ENCODE measurements at places on chromosomes 11 and 22. TPM values are rescaled to one million over a fixed set of nuclear protein-coding genes. Genes with fewer than 3 reads are reported as not detected.
A peak's percentile ranks its signal among the peaks of the same experiment; 100 is the strongest.

DNA sequence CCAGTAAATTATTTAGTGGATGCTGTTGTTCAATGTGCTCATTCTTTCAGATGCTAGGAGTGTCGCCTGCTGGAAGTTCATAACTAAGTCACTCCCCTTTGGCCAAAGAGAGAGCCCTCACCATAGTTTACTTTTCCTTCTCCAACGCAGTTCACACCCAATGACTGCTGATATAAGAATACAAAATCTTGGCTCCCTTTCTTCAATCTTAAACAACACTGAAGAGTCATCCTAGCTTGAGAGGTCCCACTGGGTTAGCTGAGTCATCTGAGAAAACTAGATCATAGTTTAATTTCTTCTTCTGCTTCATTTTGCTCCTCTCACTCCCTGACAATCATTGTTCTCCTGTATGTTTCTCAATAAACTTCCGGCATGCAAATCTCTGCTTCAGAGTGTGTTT is 5.4 kb upstream of the OR52L1 start:
- no peak overlapping the region for H3K4me3 ChIP-seq
- H3K27me3 ChIP-seq: no peaks in the 10 kb centered on the region
- no peak overlapping the region for H3K27ac ChIP-seq
- no peaks in the 10 kb centered on the region for H3K36me3 ChIP-seq
- DNase-seq: no peak

- H3K4me3 ChIP-seq: no peak overlapping the region
- no peaks in the 10 kb centered on the region for H3K27me3 ChIP-seq
- H3K27ac ChIP-seq: no peak overlapping the region
- DNase-seq: no peak
These were observed 123.8 kb downstream of the RAB38 start for GRCh38 chr11:88051396-88051795.

- H3K4me1 ChIP-seq: peaks cover 10% of the 10 kb centered on the region
- DNase-seq: no peak
- H3K27ac ChIP-seq: no peak overlapping the region
These were observed 3.3 kb downstream of the SGSM1 start for GRCh38 chr22:24809331-24809730.

DNA sequence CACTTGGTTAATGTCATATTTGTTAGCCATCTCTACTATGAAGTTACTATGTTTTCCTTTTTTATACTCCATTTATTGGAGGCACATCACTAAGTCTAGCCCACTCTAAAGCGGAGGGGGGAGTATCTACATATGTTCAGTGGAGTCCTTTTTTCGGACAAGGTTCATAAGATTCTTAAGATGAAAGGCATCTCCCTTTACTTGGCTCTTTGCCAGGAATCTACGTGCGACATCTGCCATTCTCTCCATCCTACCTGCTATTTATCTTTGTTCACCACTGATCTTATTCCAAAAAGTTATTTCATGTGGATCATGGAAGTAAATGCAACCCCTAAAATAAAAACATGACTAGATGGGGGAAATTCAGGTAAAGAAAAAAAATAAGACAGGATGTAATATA is 77.4 kb upstream of the YWHAH start:
- no peaks in the 10 kb centered on the region for H3K27me3 ChIP-seq
- H3K36me3 ChIP-seq: peaks cover 50% of the 10 kb centered on the region
- H3K4me1 ChIP-seq: peaks cover 9% of the 10 kb centered on the region

GAB4 gene
- total RNA-seq: not detected

- no peaks in the 10 kb centered on the region for H3K36me3 ChIP-seq
- no peak overlapping the region for H3K4me3 ChIP-seq
- H3K4me1 ChIP-seq: no peaks in the 10 kb centered on the region
- no peak overlapping the region for H3K27ac ChIP-seq
- peaks cover 4% of the 10 kb centered on the region for H3K27me3 ChIP-seq
- no peak for DNase-seq
These were observed 900.1 kb downstream of the BRD1 start for GRCh38 chr22:48927591-48927990.

DNA sequence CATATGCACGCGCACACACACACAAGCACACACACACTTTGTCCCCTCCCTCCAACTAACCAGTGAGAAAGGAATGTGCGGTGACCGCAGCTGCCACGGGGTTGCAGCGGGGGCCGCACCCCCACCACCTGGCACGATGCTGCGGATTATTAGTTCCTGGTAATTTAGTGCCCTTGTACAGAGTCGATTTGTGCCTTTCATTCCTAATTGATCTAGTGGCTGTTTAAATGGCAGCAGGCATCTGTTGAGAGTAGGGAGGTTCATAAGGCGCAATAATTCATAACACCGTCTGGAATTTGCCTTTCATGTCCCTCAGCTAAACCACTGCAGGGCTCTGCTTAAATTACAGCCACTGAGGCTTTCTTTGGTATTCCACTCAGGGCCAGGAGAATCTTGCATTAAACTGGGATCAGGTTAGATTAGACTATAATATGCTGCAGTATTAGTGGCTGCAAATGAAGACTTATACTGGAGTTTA is 113.7 kb downstream of the FEZ1 start:
- H3K27ac ChIP-seq: no peak overlapping the region
- peak; percentile 58 for DNase-seq
- peaks cover 4% of the 10 kb centered on the region for H3K27me3 ChIP-seq
- H3K4me1 ChIP-seq: no peaks in the 10 kb centered on the region
- no peak overlapping the region for H3K4me3 ChIP-seq
- no peaks in the 10 kb centered on the region for H3K36me3 ChIP-seq

DNA sequence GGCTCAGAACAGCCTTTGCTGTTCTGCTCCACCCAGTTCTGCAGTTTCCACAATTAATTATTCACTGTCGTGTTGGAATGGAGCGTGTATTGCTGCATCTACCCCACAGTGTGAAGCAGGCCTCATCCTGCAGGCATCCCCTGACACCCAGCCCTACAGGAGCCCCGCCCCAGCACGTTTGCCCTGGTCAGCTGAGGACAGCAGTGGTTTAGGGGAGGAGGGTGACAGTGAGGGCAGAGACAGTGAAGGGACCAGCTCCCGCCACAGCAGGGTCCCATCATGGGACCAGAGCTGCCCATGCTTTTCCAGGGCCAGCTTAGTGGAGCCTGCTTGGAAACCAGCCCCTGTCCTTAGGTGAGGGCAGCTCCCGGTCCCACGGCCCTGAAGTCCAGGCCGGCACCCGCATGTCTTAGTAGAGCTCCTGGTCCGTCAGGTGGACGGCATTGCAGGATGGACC is 273.0 kb downstream of the TBC1D22A start:
- peaks cover 11% of the 10 kb centered on the region for H3K4me1 ChIP-seq
- H3K27me3 ChIP-seq: no peaks in the 10 kb centered on the region
- peak; percentile 47 for DNase-seq
- no peak overlapping the region for H3K4me3 ChIP-seq

DDI1 gene
- total RNA-seq: not detected

GRCh38 chr11:9905960-9906791 is 242.3 kb downstream of the SWAP70 start:
- no peaks in the 10 kb centered on the region for H3K27me3 ChIP-seq
- no peak overlapping the region for H3K27ac ChIP-seq
- DNase-seq: no peak
- no peaks in the 10 kb centered on the region for H3K36me3 ChIP-seq
- no peaks in the 10 kb centered on the region for H3K4me1 ChIP-seq
- no peak overlapping the region for H3K4me3 ChIP-seq

- no peak overlapping the region for H3K27ac ChIP-seq
- H3K4me3 ChIP-seq: no peak overlapping the region
- H3K4me1 ChIP-seq: no peaks in the 10 kb centered on the region
- DNase-seq: peak; percentile 70
- no peaks in the 10 kb centered on the region for H3K27me3 ChIP-seq
- H3K36me3 ChIP-seq: no peaks in the 10 kb centered on the region
These were observed 193.2 kb upstream of the PLET1 start for GRCh38 chr11:112453601-112454577.

DNA sequence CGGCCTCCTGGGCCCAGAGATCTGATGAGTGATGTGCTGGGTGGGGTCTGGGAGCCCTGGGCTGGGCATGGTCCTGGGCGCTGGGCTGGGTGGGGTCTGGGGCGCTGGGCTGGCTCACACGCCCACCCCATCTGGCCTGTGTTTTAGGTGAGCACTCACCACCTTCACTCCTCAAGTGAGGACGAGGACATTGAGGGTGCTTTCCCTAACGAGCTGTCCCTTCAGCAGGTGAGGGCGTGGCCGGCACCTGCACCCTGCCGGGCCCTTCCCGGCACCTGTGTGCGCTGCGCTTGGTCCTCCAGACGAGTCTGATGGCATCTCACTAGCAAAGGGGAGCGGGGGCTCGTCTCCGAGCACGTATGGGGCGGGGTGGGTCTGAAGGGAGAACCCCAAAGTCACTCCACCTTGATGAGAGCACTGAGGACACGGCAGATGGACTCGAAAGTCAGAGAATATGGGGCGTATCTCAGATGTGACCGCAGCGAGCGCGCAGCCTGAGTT is 37.9 kb downstream of the SBF1 start:
- no peak for DNase-seq
- H3K36me3 ChIP-seq: peaks cover 83% of the 10 kb centered on the region
- no peak overlapping the region for H3K4me3 ChIP-seq
- H3K27ac ChIP-seq: no peak overlapping the region
- H3K4me1 ChIP-seq: no peaks in the 10 kb centered on the region
- H3K27me3 ChIP-seq: no peaks in the 10 kb centered on the region

DNA sequence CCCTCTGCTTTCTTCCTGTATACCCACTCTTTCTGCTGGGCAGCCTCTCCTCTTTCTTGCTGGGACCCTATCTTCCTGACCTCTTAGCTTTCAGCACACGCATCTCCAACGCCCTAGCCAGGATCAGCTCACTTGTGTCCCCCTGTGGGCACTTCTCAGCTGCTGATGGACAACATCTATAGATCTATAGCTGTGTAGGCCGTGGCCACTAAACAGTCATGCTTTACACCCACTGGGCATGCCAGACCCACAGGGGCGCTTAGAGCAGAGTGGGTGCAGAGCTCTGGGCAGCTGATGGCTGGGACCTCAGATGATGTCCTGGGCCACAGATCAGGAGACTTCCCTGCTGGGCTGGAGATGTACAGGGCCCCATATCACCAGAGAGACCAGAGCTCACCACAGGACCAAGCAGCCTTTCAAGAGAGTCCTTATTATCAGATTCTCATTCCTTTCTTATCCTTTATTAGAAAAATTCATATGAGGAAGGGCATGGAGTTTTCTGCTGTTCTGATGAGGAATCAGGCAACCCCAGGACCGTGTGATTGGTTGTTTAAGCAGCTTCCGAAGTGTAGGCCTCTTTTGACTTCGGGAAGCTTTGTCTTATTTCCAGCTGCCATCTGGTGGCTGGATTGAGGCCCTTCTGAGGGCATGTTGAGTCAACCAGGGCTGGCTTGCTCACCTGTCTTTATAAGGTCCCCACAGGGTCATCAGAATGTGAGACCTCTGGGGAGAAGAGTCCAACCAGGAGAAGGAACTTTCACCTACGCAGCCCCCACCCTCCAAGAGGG is 60.5 kb downstream of the OSBP2 start:
- H3K27me3 ChIP-seq: no peaks in the 10 kb centered on the region
- no peak overlapping the region for H3K4me3 ChIP-seq
- no peak for DNase-seq
- H3K36me3 ChIP-seq: no peaks in the 10 kb centered on the region

DNA sequence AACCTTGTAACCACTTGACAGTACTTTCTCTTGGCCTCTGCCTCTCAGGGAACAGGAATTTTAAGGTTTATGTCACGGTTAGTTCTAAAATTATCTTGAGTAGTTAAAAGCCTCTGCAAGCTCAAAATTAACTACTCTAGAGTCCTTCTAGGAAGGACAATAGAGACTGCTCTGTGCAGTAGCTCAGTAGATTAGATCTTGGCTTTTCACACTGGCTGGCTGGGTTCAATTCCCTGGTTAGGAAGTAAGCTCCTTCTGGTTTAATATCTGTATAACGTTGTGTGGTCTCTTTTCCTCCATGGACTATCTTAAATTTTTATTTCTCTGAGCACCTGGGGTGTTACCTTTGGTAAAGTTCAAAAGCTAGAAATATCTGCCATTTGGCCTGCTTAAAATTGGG is 109.2 kb downstream of the AASDHPPT start:
- no peaks in the 10 kb centered on the region for H3K27me3 ChIP-seq
- no peaks in the 10 kb centered on the region for H3K36me3 ChIP-seq
- no peaks in the 10 kb centered on the region for H3K4me1 ChIP-seq
- no peak overlapping the region for H3K4me3 ChIP-seq

FKBP2 gene
- total RNA-seq: 53.9 TPM

ESRRA gene
- total RNA-seq: 51.9 TPM

C11orf65 gene
- total RNA-seq: 0.46 TPM

- H3K4me3 ChIP-seq: peak overlapping the region; percentile 28
- no peaks in the 10 kb centered on the region for H3K27me3 ChIP-seq
- peak; percentile 73 for DNase-seq
- H3K4me1 ChIP-seq: no peaks in the 10 kb centered on the region
These were observed 52.9 kb upstream of the FDX1 start for GRCh38 chr11:110376711-110377324.

DNA sequence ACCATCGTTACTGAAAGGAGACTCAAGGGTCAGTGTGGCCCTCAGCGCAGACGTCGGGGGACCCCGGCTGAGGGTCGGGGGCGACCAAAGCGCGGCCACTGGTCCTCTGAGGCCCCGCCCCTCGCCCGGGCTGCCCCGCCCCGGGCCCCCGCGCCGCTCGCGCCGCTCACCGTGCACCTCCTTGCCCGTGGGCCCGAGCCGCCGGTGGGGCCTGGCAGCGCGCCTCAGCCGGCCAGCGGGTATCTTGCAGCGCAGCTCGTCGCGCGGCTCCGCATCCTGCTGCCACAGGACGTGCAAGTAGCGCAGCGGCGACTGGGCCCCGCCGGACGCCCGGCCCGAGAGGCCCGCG is 419 bp downstream of the ANKRD54 start:
- peaks cover 12% of the 10 kb centered on the region for H3K36me3 ChIP-seq
- H3K4me1 ChIP-seq: peaks cover 9% of the 10 kb centered on the region
- H3K27ac ChIP-seq: peak overlapping the region; percentile 91
- H3K27me3 ChIP-seq: no peaks in the 10 kb centered on the region

MS4A3 gene
- total RNA-seq: not detected

DNA sequence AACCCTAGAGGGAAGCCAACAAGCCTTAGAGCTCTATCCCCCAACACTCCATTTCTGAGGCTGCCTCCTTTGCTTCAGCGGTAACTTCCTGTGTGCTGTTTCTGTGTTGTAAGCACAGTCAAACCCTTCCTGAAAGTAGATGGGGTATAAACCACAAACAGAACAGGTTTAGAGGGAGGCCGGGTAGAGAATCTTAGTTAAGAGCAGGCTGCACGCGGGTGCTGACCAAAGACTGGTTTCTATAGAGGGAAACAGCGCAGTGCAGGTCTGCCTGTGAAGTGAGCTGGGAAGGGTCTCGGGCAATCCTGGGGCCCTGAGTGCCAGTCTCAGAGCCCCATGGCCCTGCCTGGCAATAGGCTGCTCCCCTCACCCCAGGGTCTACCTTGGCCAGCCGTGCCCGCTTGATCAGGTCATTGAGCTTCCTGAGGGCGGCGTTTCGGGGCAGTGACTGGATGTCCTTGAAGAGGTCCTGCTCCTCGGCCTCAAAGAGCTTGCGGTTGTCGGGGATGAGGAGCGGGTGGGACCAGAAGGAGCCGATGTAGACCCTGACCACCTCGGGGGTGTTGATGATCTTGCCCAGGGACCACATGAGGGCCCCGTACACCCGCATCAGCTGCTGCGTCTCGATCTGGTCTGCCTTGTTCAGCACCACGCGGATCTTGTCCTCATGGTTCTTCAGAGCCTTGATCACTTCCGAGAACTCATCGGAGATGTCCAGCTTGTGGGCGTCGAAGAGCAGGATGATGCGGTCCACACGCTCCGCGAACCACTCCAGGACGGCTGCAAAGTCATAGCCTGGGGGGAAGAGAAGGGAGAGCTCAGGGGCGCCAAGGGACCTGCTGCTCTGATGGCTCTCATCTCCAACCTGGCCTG is 15.3 kb upstream of the CDC42BPG start:
- peak overlapping the region; percentile 74 for H3K27ac ChIP-seq
- H3K27me3 ChIP-seq: no peaks in the 10 kb centered on the region
- H3K4me3 ChIP-seq: peak overlapping the region; percentile 3
- peaks cover 33% of the 10 kb centered on the region for H3K36me3 ChIP-seq

GRCh38 chr11:645536-645935 is 8.5 kb downstream of the DRD4 start:
- no peaks in the 10 kb centered on the region for H3K27me3 ChIP-seq
- no peak for DNase-seq
- H3K27ac ChIP-seq: no peak overlapping the region
- peaks cover 13% of the 10 kb centered on the region for H3K36me3 ChIP-seq
- H3K4me3 ChIP-seq: no peak overlapping the region
